ENCODE measurements at places on chromosomes 4 and X.

DNA sequence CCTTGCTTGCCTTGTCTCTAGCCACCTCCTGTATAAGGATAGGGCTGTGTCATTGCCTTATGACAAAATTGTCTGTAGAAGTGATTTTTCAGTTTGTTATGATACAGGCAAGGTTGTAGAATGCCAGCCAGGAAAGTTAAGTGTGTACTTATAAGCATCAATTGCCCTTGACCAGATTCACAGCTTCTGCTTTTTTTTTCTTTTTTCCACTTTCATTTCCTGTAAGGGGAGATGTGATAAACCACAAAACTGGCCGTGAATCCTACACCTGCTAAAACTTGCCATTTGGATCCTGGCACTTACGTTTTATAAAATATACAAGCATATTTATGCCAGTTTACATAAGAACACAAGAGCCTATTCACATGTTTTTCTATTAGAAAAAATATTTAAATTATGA lies 35.0 kb upstream of the BMPR1B start:
- no peak for DNase-seq

DNA sequence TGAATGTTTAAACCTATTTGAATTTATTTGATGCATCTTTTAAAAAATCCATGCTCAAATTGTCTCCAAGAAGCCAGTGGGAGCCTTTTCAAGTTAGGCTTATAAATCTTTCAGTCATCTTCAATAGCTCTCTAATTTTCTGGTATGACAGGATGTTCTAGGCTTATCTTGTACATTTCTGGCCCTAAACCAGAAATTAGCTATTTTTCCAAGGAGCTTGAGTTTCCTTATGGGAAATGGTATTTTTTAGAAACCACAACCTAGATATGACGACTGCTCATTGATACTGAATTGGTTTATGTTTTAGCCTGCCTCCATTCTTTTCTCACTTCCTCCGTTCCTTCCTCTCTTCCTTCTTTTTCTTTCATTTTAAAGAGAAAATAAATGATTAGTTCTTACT lies 172.3 kb downstream of the SPRY1 start:
- no peak for DNase-seq

DNA sequence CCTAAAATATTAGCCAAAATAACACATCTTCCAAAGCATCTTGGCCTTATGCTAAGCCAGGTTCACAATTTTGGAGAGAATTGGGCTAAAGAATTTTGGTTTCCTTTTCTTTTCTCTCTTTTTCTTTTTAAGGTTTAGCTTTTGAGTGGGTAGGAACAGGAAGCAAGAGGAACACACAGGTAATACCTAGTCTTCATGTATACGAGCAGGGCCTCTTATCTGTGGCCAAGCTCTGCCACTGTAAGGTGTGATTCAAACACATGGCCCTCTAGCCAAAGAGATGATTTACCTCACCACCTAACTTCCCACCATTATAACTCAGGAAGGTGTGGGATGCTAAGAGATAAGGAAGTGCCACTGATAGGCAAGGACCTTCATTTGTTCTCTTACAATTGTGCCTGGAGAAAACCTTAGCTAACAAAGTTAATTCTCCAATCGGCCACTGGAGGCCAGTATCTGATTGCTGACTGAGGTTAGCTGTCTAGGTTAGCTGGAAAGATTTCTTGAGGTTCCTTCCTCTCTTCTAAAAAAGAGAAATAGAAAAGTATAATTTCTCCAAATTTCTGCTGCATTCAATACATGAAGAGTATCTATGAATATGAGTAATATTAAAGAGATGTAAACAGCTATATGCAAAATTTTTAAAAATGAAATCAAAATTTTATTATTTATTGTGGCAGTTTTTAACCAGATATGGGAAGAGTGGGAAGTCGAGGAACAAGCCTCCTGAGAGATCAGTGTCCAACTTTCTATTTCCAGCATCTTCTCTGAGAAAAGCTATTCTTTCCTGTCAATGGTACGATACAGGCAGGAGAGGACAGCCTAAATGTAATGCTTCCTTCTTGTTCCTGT lies 30.1 kb upstream of the BBS7 start:
- peak; percentile 67 for DNase-seq

DNA sequence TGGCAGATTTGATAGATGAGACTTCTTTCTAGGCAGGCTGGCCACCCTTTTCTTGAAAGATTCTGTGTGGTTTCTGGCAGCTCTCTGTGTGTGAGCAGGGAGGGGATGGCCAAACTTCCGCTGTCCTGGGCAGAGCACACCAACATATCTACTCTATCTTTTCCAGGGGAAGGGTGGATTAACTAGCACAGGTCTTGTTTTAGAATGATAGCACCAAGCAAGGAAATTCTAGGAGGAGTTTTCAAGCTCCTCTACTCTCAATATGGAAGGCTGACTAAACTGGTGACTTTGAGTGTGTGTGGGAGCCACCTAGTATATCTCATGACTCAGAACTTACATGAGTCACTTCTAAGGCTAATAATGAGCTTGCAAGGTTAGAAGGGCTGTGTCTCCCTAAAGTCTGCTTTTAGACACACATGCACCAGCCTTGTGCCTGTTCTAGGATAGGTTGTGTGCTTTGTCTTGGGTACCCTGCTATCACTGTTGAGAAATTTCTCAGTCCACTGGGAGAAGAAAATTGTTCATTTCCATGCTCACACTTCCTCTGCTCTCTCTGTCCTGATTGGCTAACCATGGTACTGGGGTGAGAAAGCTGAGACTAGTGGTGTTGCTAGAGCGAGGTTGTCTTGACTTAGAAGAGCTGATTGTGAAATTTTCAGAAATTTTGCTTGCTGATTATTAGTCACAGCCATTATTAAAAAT lies 72.9 kb downstream of the YIPF6 start:
- DNase-seq: no peak

- DNase-seq: no peak
Observed at GRCh38 chrX:10660171-10660570, 39.8 kb upstream of the MID1 start.

DNA sequence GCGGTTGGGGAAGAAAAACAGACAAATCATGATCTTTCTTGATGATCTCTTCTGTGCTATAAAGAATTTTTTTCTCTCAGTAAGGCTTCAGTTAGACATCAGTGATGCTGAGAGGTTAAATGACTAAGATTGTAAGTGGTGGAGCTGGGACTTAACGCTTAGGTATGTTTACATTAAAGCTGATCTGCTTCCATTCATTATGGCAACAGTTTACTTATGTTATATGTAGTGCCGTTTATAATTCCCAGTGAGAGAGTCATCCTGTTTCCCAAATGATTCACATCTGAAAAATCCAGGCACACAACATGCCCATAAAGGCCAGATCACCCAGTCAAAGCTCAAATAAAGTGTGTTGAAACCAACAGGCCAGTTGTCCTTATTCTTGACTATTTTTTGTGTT lies 50.1 kb downstream of the CENPVL3 start:
- no peak for DNase-seq

- no peak for DNase-seq
Observed at GRCh38 chr4:85798012-85798770, 323.2 kb downstream of the ARHGAP24 start.

All from Ammon's horn (tissue), 1 donor.